Frontal cortex (tissue), 4 donors: ENCODE measurements at places on chromosomes 7 and 10. TPM values are rescaled to one million over a fixed set of nuclear protein-coding genes. Genes with fewer than 3 reads are reported as not detected.
A peak's percentile ranks its signal among the peaks of the same experiment; 100 is the strongest.

Gene HOXA4
- total RNA-seq, result not detected

Gene CXCL12
- total RNA-seq, result 13.9 TPM

Gene POLR2J2
- total RNA-seq, result 1.2 TPM

DNA sequence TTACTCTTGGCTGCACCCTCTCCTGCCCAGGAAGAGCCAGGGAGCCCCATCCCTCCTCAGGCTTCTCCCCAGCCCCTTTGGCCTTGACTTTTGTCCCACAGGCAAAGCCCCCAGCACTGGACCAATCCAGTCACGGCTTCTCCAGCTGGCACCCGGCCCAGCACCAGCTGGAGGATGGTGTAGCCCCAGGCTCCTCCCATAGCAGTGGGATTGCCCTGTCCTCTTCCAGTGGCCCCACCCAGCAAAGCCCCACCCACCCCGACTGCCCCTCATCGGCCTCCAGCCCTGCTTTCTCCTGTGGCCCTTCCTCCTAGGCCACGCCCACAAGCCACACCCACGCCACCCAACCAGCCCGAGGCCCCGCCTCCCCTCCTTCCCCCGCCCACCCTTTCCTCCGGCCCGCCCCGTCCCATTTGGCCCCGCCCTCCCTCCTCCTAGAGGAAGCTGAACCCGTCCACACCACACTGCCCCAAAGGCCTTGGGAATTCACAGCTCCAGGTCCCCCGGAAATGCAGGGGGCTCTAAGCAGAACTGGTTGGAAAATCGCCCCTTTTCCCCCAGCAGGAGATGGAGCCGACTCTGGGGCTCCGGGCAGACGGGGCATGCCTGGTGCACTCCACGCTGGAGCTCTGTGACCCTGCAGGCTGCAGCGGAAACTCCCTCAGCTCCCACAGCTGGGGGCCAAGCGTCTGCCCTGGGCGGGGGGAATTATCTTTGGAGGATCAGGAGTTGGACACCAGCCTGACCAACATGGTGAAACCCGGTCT lies 25.2 kb downstream of the GET4 start:
- DNase-seq, result peak; percentile 83

DNA sequence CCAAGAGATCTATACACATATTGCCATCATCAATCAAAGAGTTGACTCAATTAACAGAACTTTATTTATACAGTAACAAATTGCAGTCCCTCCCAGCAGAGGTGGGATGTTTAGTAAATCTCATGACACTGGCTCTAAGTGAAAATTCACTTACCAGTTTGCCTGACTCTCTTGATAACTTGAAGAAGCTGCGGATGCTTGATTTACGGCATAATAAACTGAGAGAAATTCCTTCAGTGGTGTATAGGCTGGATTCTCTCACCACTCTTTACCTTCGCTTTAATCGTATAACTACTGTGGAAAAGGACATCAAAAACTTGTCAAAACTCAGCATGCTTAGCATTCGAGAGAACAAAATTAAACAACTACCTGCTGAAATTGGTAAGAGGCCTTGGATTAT lies 45.3 kb downstream of the SHOC2 start:
- DNase-seq, result no peak
